ENCODE measurements at places on chromosomes 11 and 22. TPM values are rescaled to one million over a fixed set of nuclear protein-coding genes. Genes with fewer than 3 reads are reported as not detected.

DNA sequence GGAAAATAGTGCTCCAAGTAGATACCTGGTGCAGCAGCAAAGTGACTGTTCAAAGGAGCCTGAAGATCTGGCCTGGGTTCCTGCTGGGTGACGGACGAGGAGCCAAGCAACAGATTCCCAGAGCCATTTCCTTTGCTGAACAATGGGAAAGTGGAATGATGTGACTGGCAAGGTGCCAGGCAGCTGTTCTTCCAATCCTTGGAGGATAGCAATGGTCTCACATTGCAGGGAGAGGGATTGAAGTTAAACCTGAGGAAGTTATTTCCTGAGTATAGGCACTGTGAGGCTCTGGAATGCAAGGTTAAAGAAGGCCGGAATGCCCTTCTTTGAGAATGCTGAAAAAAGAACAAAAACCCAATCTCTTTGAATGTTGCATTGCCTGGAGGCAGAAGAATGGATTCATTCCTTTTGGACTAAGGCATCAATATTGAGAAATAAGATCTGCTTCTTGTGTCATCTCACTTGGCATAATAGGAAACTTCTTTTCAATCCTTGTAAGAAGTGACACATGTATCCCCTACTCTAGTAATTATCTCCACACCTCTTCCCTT, 223.8 kb downstream of the BLID start:
- no peak for DNase-seq

DNA sequence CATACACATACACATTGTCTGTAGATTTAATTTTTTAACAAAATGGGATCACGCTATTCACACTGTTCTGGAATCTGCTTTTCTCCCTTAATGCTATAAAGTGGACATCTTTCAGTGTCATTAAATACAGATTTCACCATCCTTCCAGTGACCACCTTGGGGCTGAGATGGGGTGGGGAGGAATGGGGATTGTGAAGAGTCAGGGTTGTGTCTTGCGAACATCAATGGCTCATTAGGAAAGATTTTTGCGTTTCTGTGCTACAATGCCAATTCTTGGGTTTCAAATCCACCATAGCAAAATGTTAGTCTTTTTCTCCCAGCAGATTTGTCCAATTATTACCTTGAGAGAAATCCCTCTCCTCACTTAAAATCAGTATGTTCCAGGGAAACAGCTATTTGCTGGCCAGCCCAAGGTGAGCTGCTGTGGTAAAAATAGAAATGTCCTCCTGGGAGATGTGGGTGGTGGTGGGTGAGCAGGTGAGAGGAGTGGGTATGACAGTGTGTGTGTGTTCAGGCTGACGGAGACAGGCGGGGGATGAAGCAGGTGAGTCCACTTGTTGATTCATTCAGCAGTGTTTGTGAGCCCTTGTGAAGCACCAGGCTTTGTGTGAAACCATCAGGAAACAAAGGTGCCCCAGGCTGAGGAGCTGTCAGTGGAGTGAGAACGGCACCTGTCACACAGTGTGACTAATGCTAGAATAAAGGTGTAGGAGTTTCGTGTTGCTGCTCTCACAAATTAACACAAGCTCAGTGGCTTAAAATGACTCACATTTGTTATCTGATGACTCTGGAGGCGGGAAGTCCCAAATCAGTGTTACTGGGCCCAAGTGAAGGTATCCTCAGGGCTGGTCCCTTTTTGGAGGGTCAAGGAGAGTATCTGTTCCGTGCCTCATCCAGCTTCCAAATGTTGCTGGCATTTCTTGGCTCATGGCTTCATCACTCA, 1.7 kb upstream of the CBX6 start:
- DNase-seq = no peak

Gene C11orf42
- not detected for total RNA-seq

- DNase-seq = no peak
Observed at GRCh38 chr11:114052160-114052559, 7.4 kb upstream of the ZBTB16 start.

Gene APLNR
- total RNA-seq = 0.03 TPM
